Brain microvascular endothelial cell (primary cell): ENCODE measurements at places on chromosomes 11 and 22.
A peak's percentile ranks its signal among the peaks of the same experiment; 100 is the strongest.

DNA sequence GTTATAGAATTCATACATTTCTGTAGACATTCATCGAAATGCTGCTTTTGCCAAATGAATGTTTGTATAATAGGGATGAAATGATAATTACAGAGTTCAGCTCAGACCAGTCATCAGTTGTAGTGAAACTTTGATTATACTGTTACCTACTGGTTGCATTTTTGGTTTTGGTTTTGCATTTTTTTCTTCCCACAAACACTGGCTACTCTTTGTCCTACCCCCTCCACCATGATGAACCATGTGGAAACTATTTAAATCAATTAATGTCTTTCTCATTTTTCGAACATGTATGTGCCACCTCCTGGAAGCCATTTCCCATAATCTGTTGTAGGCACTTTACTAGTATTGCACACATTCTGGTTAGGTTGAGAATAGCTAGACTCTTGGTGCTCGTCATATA is 75.3 kb upstream of the MTNR1B start:
- no peak for DNase-seq

GRCh38 chr22:35467681-35468434 is 67.9 kb downstream of the MCM5 start:
- no peak for DNase-seq

GRCh38 chr11:45243967-45244366 is 42.2 kb downstream of the SYT13 start:
- no peak for DNase-seq

GRCh38 chr22:47295226-47295901 is 532.9 kb downstream of the TBC1D22A start:
- DNase-seq: no peak

- DNase-seq: peak; percentile 16
Observed at GRCh38 chr11:25766332-25767015, 565.5 kb upstream of the ANO3 start.

- DNase-seq: no peak
Observed at GRCh38 chr11:133921026-133921425, 35.7 kb downstream of the IGSF9B start.

DNA sequence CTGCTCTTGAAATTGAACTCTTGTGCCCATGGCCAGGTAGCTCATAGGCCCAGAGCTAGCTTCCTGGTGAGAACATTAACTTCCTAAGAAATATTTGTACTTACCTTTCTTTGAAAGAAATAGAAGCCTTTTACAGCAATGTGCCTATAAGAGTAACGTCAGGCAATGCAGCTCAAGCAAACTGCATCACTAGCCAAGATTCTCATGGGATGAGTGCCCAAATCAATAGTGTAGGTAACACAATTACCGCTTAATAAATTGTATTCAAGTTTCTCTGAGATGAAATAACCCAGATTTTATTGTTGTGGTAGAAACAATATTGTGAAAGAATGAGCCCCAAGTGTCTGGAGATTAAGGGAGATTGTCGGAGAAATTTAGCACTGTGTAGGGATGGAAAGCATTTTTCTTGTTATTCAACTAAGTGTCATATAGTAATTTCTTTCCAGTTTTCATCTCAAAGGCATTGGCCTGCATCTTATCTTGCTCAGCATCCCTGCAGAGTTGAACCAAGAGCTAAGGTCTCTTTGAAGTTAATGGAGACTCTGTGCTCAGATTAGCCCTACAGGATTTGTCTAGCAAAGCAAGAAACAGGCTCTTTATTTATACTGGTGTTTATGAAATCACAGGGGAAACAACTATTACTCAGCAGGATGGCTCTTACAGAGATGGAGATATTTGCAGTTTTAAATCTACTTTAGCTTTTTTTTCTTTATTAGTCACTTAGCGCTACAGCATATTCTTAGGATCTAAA is 321.0 kb upstream of the PDGFD start:
- no peak for DNase-seq

DNA sequence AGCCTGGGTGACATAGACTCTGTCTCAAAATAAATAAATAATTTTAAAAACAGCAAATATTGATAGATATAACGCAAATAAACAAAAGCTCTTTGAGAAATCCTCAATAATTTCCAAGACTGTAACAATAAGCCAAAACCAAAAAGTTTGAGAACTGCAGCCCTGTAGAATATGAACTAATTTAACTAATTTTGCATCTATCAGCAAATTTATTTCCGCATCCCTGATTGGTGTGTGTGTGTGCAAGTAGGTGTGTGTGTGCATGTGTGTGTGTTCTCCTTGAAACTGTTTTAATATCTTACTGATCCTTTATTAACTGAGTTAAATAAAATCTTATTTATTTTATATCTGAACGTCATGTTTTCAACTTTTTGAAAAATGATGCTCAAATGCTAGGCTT is 67.0 kb upstream of the ISX start:
- no peak for DNase-seq

DNA sequence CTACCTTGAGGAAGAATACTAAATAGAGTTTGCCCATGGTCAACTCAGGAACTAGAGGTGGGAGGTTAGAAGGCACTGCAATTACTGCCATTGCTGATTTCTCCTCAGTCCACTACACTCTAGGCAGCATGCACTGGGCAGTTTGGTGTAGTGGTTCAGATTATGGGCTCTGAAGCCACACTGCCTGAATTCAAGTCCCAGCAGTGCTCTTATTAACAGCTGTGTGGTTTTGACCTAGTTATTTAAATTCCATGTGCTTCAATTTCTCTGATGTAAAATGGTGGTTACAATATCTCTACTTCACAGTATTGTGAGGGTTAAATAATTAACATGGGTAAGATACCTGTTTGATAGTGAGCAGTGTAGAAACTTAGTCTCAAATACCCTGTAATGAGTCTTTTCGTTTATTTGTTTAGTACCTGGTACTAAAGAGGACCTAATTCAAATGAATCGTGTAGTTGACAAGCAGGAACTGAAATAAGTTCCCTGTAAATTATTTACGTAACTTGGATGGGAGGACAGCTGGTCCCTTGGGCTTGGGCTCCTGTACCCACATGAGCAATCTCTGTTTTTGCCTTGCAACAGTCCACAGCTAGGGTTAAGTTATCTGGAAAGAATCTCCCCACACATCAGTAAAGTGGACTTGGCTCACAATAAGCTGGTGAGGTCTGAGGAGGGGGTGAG is 17.8 kb downstream of the PRR5L start:
- DNase-seq: no peak

DNA sequence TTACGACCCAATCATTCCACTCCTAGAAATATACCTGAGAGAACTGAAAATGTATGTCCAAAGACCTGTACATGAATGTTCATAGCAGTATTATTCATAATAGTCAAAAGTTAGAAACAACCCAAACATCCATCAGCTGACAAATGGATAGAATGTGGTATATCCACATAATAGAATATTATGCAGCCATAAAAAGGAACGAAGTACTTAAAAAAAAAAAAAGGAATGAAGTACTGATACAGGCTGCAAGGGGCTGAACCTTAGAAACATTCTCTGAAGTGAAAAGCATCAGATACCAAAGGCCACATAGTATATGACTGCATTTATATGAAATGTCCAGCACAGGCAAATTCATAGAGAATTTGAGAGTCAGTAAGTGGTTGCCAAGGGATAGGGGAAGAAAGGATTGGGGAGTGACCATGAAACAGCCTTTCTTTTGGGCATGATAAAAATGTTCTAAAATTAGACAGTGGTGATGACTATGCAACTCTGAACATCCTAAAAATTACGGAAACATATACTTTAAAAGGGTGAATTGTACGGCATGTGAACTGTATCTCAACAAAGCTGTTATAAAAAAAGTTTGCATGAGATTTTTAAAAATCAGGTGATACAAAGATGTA is 1.8 kb downstream of the TPST2 start:
- peak; percentile 23 for DNase-seq

GRCh38 chr22:30040499-30041260 is 39.6 kb upstream of the HORMAD2 start:
- DNase-seq: no peak

- DNase-seq: no peak
Observed at GRCh38 chr11:44446996-44447771, 118.3 kb upstream of the CD82 start.

- no peak for DNase-seq
Observed at GRCh38 chr22:29071261-29072045, 1.4 kb upstream of the KREMEN1 start.

- DNase-seq: peak; percentile 62
Observed at GRCh38 chr11:102757823-102758549, 22.4 kb downstream of the MMP10 start.

DNA sequence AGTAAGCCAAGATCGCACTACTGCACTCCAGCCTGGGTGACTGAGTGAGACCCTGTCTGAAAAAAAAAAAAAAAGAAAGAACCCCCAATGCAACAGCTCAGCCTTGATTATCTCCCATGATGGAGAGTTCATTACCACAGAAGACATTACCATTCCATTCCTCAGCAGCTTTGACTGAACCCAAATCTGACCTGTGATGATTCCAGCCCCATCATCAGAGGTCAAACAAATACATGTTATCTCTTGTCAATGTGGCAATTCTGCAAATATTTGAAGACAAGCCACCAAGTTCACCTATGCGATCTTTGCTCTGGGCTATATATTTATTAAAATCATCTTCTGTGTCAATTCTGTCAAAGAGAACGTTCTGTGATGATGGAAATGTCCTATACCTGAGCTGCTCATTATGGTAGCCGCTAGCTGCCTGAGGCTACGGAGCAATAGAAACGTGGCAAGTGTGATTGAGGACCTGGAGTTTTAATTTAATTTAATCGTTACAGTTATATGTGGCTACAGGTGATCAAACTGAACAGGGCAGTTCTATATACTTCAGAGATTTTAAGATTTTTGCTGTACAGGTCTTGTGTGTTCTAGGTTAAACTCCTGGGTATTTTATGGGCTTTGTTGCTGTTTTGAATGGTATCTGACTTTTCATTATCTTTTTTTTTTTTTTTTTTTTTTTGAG is 7.9 kb downstream of the SEC14L4 start:
- DNase-seq: no peak

GRCh38 chr11:76047766-76048165 is 158.5 kb downstream of the WNT11 start:
- no peak for DNase-seq

DNA sequence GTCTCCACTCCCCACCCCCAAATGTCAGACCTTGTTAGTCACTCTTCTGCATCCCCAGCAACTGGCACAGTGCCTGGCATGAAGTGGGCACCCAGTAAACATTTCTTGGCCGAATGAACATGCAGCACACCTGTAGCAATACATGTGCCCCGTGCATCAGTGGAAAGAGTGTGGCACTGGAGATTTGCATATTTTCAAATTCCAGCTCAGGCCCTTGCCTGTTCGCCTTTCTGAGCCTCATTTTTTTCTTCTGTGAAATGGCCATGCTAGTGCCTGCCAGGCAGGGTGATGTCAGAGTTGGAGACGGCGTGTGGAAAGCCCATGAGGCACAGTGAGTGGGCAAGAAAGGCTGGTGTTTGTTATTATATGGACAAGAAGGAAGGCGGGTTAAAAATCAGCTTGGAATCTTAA is 38.7 kb downstream of the CD82 start:
- no peak for DNase-seq

DNA sequence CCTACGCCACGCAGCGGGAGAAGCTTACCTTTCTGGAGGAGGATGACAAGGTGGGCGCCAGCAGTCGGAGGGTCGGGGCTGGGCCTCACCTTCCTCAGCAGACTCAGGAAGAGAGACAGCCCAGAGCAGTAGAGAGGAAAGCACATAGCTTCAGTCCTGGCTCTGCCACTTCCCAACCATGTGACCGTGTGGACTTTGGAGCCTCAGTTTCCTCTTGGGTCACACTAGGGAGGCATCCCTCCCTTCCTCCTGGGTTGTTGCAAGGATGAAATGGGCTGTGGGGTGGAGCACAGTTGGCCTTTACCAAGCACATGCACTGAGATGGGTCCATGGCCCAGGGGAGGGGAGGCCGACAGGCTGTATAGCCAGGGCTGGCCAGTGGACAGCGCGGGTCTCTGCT is 12.9 kb downstream of the DPP3 start:
- no peak for DNase-seq

GRCh38 chr11:22193348-22194051 is 615 bp downstream of the ANO5 start:
- no peak for DNase-seq

DNA sequence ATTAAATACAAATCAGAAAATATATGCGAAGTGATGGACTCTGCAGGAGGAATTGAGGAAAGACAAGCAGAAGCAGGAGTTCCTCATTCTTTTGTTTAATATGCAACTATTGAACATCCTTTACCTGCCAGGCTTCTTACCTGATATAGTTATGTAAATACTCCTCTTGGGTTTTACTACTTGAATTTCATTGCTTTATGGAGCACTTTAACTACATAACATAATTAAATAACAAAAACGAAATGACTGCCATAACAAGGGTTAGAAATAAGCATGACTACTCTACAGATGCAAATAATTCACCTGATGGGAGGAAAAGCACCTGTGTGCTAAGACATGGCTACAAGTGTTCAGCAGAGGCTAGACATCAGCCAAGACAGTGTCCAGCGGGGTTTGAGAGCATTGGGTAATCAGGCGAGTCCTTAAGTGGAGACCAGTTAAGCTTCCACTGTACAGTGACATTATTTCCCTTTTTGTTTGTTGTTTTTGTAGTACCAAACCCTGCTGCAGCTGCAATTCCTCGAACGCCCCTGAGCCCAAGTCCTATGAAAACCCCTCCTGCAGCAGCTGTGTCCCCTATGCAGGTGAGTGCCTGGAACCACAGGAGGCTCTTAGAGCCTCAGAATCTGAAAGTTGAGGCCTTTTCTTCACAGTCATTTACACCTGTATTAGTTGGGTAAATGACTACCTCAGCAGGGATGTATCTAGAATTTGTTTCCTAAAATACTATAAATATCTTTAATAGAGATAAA is 67.4 kb downstream of the SPECC1L start:
- DNase-seq: no peak

- DNase-seq: peak; percentile 11
Observed at GRCh38 chr11:104625246-104625645, 273.0 kb downstream of the CASP12 start.

DNA sequence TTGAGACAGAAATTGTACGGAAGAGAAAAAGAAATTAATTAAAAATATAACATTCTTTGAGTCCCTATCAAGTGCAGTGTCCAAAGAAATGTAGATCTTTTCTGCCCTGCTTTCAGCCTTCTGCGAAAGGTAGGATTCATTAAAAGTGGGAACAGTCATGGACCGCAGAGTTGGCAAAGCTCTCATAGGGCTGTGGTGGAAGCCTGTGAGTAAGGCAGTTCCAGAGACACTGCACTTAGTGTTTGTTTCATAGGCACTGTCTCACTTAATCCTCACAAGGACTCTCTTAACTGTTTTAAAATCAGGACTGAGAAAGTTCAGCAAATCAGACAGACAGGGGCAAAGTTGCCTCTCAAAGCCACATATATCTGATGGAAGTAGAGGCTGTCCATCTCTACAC is 5.5 kb downstream of the MRGPRX2 start:
- no peak for DNase-seq

- DNase-seq: no peak
Observed at GRCh38 chr11:9752091-9752490, 88.2 kb downstream of the SWAP70 start.

DNA sequence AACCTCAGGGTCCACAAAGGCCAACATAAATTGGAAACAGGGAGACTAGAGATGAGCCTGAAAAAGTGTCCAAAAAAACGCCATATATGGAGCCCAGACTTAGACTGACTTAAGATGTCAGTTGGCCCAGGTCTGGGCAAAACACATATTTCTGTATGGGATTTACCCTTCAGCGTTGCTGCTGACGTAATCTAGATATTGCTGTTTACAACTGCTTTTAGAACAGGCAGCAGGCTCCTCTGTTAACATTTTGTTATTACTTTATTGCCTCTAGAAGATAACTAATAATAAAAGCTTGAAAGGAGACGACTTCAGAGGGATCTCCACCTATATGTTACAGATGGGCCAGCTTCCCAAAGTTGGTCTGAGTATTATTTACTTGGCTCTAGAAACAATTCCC is 8.7 kb downstream of the ME3 start:
- no peak for DNase-seq
